ENCODE measurements at places on chromosomes 2 and 18.

- DNase-seq = peak; percentile 23
Measured at GRCh38 chr18:12659904-12660605, 2.1 kb upstream of the SPIRE1 start.

DNA sequence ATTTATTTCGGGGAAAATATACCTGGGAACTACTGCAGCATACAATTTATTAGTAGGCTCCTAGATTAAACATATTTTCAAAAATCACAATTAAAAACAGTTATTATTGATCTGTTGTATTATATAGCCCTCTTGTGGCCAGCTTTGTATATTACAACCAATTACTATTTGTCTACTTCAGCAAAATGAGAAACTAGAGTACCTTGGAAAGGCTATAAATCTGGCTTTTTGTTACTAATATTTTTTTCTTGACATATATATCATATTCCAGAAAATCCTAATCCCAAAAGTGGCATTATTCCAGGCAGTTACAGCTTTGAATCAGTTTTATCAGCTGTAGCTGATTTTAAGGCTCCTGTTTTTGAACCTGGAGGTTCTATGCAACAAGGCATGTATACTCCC lies 101.2 kb downstream of the UBR3 start:
- DNase-seq = no peak

DNA sequence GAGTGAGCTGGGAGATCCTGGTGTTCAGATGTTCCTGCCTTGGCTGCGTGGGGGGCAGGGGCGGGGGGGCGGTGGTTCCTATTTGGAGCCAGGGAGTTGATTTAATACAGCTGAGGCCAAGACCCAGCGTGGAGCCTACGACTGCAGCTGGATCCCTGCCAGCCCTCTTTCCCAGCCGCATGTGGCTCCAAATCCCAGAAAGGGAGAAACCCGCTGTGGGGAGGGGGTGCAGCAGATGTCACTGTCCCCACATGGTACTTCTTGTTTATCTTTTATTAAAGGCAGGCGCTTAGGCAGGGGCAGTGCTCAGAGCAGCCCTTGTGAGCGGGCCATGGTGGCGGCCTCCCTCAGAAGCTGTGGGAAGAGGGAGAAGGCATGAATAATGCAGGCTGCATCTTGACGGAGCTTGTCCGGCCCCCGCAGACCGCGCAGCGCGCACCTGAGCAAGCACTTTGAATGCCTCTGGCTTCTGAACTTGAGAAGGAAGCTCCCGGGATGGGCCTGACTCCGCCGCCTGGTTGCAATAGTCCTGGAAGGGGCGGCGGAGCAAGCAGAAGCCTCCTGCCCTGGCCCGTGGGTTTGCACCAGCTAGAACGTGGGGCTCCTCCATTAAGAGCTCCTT lies 112.1 kb downstream of the GLI2 start:
- DNase-seq = no peak

- DNase-seq = no peak
Measured at GRCh38 chr2:27569398-27569797, 13.4 kb upstream of the ZNF512 start.

DNA sequence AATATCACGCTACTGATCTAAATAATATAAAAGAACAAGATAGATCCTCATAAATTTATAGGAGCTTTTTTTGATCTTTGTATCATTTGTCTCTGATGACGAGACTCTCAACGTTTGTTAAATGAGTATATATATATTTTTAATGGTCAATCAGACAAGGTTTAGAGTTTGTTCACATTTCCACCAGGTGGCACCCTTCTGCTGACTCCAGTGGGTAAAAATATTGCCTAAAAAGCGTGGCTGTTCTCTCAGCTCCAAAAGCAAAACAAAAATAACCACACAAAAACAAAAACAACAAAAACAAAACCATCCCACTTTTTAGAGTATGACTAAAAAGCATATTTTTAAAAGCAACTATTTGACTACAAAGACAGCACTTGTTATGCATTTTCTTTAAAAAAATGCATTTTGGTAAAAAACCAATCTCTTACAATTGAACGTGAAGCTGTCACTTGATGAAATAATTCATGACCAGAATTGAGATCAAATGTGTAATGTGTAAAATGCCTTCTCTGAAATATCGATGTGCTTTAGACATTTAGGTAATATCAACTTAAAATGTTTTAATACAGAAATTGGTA lies 723.2 kb downstream of the DPP10 start:
- DNase-seq = no peak

Measured in memory B cell (primary cell).